SK-N-DZ (cell line): ENCODE measurements at places on chromosomes 16 and 17.

DNA sequence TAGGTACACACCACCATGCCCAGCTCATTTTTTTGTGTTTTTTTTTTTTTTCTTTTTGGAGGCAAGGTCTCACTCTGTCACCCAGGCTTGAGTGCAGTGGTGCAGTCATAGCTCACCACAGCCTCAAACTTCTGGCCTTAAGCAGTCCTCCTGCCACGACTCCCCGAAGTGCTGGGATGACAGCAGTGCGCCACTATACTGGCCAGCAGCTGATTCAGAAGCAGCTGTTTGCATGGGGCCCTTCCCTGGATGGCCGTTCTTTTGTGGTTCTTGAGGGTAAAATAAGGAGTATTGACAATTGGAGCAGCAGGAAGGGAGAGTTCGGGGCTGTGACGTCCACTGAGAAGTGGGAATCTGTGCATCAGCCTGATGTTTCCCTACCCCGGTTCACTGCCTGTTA, 41.6 kb downstream of the KIAA0513 start:
- DNase-seq: no peak

- DNase-seq: no peak
Measured at GRCh38 chr16:16176328-16176727, 47.0 kb downstream of the ABCC6 start.

DNA sequence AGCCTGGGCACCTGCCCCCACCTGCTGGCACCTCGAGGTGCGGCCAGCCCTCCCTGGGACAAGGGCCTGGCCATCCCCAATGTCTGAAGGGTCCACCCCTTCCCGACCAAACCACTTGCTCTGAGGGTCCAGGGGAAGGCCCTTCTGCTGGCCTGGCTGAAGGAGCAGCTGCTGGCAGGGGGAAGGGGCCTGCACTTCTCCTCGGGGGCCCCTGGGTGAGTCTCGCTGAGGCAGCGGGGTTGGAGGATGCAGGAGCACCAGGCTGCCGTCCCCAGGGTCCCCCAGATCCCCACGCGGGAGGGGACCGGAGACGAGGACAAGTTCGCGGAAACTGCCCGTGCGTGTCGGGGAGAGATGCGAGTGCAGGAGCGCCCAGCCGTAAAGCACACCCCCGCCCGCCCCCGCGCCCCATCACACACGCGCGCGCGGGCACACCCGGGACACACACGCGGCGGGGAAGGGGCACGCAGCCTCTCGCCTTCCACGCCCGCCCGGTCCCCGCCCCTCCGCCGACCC, 725 bp upstream of the CACNA1H start:
- peak; percentile 55 for DNase-seq

DNA sequence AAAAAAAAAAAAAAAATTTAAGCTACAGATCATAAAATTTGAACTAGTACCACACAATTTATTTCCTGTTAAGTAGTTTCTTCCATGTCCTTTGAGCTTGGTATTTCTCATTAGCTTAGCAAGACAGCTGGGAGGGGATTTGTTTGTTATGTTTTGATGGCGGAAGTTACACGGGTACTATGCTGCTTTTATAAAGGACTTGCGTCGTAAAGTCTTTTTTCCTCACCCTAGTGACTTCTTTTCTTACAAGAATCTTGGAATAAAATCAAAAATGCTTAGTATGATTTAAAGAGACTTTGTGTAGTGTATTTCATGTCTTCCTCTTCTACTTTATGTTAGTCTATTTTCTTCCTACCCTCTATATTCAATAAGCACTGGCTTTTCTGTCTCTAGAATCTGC, 89.1 kb downstream of the NLK start:
- no peak for DNase-seq

DNA sequence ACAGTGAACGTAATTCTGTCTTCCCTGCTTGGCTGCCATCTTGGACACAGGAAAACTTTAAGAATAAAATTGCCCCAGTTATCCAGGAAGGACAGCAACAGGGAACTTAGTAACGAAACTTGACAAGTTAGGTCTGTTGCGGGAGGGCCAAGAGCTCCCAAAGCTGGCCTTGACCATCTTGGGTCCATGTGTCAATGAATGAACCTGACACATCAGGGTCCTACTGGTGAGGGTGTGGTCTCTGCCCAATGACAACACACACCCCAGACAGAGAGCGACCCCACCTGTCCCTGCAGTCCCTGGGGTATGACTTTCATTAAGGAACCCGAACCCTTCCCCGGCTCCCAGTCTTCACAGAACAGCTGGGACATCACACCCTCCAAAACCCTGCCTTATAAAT, 96.3 kb downstream of the NDE1 start:
- DNase-seq: no peak

- DNase-seq: no peak
Measured at GRCh38 chr16:78278056-78278450, 178.6 kb downstream of the WWOX start.

GRCh38 chr16:77905374-77905920, 116.9 kb upstream of the CLEC3A start:
- DNase-seq: no peak

GRCh38 chr17:81471818-81472456, 40.7 kb downstream of the ACTG1 start:
- peak; percentile 99 for DNase-seq

DNA sequence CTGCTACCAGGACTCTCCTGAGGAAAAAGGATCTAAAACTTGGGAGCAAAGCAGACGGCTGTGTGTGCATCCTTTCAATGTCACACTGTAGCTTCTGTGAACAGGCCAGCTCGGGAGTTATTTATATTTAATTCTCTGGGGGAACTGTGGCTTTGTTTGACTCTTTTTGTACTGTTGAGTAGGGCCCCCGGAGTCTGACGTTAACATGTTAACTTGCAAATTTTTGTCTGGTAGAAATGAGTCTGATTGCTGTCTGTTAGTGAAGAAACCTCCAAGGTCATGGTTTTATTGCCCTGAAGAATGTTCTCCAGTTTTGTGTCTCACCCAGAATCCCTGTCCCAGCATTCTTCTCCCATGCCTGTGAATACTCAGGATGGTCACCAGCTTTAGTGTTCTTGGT, 14.2 kb upstream of the KCNG4 start:
- no peak for DNase-seq

- DNase-seq: peak; percentile 27
Measured at GRCh38 chr17:8016632-8017424, 14.4 kb downstream of the GUCY2D start.

GRCh38 chr16:66374176-66374575, 7.7 kb downstream of the CDH5 start:
- DNase-seq: no peak

GRCh38 chr16:25838724-25839186, 147.0 kb downstream of the HS3ST4 start:
- peak; percentile 76 for DNase-seq

- no peak for DNase-seq
Measured at GRCh38 chr17:67420994-67421393, 43.9 kb downstream of the PITPNC1 start.

DNA sequence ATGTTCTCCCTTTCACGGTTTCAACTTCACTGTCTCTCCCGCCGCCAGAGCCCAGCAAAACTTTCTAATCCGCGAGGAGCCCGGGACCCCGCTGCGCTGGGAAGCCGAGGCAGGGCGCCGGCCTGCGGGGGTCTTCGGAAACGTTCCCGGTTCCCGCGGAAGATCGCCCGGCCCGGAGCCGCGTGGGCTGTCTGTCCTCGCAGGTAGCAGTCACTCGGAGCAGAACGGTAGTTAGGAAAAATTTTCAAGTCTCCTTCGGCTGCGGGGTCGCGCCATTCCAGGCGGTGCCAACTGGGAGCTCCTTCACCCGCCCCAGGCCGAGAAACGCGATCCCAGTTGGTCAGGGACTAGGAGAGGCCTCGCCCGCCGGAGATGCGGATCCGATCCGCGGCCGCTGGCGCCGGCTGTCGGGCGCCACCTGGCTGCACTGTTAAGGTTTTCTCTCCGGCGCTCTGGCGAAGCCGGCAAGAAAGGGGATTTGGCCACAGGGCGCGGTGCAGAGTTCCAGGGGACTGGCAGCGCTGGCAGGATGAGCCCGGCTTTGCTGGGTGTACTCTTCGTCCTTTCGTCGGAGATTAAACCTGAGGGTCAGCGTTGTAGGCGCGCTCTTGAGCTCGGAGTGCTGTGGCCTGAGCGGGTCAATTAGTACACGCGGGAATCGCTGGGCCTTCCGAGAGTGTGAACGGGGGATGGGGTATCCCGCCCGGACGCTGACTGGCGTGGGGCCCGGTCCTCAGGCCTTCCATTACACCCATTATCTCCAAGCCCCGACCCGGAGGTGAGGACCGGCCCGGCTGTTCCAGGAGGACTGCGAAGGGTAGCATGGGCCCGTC, 135.4 kb downstream of the KCNJ12 start:
- peak; percentile 75 for DNase-seq

DNA sequence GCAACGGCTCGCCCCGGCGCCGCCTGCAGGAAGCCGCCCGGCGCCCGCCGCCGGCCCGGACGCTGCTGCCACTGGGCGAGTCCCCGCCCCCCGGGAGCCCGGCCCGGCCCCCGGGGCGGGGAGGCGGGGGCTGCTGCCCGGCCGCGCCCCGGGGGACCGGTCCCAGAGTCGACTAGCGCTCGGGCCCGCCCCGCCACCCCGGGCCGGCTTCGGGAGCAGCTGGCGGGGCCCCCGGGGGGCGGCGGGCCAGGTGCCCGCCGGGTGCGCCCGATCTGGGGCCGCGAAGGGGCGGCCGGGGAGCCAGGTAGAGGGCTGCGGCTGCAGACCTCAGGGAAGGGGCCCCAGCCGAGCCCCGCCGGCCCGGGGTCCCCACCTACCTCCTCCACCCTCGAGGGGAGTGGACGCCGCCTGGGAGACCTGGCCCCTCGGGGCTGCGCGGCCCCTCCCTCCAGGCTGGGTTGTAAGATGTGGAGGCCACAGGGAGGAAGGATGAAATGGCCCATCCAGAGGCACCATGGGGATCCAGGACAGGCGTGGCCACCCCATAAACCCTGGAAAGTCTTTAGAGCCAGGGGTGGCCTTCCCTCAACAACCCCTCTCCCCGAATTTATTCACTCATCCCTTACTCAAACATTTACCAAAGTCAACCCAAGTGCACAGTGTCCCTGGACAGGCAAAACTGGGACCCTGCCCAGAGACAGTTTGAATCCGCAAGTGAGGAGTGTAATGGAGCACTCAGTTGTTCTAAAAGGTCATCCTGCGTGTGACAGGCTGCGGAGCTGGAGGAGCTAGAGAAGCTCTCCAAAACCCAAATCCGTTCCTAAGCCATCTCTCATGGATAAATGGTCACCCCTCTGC, at the start of gene CDYL2:
Gene CDYL2 (minus strand): TSS at position 73 of the 858 bp plus-strand sequence. CDS start 425 bp downstream, outside the sequence.
- DNase-seq: no peak

- no peak for DNase-seq
Measured at GRCh38 chr16:65377195-65377594, 255.3 kb upstream of the CDH11 start.

DNA sequence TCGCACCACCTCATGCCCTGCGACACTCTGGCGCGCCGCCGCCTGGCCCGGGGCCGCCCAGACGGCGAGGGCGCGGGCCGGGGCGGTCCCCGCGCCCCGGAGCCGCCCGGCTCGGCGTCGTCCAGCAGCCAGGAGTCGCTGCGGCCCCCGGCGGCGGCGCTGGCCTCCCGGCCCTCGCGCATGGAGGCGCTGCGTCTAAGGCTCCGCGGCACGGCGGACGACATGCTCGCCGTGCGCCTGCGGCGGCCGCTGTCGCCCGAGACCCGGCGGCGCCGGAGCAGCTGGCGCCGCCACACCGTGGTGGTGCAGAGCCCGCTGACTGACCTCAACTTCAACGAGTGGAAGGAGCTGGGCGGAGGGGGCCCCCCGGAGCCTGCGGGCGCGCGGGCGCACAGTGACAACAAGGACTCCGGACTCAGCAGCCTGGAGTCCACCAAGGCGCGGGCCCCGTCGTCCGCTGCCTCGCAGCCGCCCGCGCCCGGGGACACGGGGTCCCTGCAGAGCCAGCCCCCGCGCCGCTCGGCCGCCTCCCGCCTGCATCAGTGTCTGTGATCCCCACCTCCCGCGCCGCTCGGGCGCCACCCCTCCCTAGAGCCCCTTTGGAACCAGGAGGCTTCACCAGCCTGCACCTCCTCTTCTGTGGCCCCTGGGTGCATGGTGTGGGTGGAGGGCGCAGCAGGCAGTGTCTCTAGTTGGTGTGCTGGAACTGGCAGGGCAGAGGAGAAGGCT, 82.3 kb downstream of the ARHGAP23 start:
- peak; percentile 45 for DNase-seq

DNA sequence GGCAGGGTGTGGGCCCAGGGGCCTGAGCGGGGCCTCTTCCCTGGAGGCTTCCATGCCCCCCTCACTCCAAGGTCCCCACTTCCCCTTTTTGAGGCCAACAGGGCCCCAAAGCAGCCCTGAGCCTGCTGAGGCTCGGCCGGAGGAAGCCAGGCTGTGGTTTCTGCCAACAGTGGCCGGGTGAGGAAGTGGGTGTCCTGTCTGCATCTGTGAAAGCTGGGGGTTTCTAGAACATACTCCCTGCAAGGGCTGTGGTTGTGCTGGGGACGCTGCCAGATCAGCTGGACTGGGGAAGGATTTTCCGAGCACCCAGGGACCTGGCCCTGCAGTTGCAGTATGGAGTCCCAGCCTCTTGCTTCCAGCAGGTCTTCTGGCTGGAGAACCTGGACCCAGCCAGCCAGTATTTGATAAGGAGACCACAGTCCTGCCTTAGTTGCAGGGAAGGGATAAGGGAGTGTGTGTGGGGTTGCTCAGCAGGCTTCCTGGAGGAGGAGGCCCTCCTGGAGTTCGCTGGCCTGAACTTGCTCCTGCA, 15.7 kb downstream of the ADCY7 start:
- no peak for DNase-seq
